Fibroblast of lung (primary cell): ENCODE measurements at places on chromosomes 16 and 17.
A peak's percentile ranks its signal among the peaks of the same experiment; 100 is the strongest.

DNA sequence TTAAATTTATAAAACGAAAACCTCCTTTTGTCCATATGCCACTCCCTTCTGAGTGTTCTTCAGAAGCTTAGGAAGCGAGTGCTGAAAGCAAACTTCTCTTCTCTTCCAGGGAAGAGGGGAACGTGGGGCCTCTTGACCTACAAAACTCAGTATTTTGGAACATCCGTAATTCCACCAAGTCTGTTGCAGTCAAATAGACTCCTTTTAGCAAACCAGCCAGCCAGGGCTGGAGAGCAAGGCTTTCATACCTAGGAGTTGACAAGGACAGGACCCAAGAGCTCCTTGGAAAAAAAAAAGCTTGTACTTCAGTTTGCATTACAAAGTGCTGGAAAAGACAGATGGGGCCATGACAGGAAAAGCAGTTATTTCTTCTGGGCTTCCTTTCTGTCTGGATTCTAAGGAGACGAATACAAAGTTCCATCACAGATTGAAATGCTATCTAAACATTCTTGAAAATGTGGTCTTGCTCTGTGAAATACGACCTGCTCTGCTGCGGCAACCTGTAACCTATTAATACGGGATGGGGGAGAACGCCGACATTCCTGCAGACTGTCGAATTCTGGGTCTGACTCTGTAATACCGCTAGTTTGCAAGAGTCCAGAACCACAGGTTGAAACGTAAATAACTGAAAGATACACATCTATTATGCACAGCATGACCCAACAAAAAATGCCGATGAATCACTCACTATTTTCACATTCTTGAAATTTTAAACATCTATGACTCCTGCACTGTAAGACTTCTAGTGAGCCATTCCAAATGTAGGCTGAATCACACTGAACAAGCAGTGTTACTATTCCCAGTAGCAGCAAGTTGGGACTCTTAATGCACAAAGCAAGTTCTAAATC, 20.6 kb downstream of the VPS53 start:
- DNase-seq, result peak; percentile 89

GRCh38 chr17:36011201-36011600, 6.6 kb downstream of the CCL23 start:
- no peak for DNase-seq

DNA sequence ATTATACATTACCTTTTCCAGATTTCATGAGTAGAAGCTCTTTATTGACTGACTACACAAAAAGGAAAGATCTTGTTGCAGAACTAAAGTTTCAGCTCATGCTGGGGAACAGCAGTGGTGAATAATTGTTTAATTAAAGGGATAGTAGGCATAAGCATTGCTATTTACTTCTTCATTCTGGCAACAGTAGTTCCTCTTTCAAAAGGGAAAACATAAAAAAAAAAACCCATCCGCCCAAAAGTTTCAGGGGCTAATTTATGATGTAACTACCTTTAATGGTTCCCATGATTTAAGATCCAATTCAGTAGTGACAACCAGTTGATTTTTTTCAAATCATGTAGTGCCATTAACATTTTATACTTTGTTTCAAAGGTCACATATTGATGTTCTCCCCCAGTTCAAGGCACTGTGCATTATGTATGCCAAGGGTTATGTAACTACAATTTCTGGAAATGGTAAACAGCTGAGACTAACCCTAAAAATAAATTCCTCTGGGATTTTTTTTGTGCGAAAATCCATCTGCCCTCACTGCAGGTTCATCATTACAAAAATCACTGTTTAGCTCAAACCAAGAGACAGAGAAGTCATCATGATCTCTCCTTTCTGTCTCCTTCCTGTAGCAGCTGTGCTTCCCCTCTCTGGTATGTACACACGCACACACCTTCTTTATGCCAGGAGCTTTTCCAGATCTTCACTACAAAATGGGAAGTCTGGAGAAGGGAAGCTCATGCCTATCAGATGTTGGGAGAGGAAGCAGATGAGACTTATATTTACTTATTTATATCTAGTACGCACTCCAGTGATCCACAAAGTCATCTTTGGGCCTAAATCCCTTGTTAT, 2.2 kb upstream of the PHLPP2 start:
- DNase-seq, result no peak

DNA sequence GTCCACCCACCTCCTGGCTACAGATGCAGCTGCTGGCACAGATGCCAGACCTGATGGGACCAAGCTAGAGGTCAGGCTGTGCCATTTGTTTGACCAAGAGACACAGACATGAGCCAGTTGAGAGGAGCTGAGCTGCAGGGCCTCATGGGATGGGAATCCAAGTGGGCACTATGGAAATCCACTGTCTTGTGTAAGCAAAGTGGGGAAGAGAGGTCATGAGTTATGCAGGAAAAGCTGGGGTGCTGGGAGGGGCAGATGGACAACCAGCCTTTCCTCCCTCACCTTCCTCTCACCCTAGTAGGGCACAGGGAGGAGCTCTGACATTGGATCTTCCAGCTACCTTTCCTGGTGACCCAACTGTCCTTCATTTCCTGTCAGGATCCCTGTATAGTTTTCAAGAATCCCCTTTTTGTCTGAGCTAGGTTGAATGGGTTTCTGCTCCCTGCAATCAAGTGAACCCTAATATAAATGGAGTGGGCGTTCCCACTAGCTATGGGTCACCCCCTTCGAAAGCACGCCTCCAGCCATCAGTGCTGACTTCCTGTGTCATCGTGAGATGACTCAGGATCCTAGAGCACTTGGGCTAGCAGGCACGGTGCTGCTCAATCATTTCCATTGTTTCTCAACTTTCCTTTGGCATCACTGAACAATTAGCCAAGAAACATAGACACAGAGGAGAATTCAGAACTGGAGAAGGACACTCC, 13.6 kb downstream of the ATPAF2 start:
- no peak for DNase-seq

DNA sequence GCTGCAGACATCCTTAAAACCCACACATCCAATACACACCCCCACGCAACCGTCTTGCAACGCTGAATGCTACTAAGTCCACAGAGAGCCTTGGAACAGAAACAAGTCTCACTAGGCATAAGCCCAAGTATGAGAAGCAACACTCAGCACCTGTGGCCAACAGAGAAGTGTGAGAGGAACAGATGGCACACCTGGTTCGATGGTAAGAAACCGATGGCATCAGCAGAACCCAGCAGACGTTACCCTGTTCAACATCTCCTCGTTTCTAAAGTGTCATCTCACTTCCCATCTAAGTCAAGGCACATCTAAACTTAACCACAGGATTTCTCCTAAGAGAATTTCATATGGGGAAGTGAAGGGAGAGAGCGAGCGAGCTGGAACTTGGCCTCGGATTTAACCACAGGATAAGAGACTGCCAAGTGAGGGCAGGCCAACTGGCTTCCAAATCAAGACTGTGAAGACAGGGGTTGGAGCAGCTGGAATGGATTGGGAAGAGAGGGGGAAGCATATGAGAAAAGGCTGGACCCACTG, 41.0 kb downstream of the NXPH3 start:
- DNase-seq, result peak; percentile 93

- DNase-seq, result peak; percentile 53
These were observed 702 bp downstream of the IRX5 start for GRCh38 chr16:54931120-54932014.

DNA sequence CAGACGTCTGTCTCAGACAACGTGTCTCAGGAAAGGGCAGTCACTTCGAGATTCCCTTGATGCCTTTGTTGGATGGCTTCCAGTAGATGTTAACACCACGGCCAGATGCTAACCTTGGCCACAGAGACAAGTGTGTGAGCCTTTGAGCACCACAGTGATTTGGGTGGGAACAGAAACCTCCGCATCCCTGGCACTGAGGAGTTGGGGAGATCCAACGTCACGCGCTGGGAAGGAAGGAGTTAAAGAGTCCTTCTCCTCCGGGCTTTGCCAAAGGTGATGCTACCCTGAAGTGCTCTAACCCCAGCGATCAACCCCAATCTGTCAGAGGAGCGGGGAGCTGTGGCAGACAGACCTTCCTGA, 3.0 kb upstream of the ABR start:
- no peak for DNase-seq

DNA sequence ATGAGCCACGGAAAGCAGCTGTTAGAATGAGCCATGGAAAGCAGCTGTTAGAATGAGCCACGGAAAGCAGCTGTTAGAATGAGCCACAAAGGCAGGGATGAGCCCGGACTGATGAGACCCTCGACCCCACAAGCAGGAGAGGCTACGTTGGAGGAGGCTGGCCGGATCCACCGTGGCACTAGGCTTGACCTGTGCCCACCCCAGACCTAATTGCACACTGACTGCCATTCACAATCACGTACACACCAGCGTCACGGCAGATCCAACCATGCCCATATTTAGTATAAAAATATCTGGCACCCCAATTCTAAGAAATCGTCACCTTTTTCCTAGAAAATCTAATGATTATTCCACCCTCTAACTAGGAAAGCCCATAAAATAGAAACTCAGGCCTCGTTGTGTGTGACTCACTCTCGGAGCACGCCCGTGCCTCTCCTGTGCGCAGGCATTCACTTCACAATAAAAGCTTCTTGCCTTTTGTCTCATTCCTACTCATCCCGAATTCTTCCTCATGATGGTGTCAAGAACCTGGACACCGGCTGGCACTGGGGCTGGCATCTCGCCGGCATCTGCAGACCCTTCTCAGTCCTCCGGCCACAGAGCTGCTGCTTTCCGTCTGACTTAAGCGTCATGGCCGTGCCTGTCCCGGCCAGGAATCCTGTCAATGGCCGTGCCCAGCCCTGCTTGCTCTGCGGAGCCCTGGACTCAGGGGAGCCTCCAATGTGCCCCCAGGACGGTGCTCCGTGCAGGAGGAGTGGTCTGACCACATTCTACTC, 5.5 kb upstream of the SECTM1 start:
- peak; percentile 77 for DNase-seq

- no peak for DNase-seq
These were observed 10.7 kb downstream of the UTP4 start for GRCh38 chr16:69143116-69143515.

- no peak for DNase-seq
These were observed 8.6 kb upstream of the APPBP2 start for GRCh38 chr17:60534613-60535157.

- DNase-seq, result no peak
These were observed 1.1 kb upstream of the ZNF200 start for GRCh38 chr16:3235856-3236669.

DNA sequence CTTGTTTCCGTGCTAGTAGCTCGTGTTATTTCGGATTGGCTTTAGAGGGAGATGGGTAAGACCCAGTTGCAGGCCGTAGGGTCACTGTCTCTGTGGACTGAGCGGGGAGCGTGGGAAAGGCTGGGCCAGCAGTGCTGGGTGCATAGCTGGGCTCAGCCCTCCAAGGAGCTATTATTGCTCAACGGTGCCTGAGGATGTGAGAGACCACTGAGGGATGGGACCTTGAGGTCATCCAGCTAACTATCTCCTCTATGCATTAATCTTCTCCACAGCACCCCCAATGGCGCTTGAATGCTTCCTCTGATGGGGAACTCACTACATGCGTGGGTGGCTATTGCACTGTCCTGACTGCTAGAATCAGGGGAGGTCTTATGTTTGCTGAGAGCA, 126.1 kb upstream of the FOXF1 start:
- DNase-seq, result no peak

DNA sequence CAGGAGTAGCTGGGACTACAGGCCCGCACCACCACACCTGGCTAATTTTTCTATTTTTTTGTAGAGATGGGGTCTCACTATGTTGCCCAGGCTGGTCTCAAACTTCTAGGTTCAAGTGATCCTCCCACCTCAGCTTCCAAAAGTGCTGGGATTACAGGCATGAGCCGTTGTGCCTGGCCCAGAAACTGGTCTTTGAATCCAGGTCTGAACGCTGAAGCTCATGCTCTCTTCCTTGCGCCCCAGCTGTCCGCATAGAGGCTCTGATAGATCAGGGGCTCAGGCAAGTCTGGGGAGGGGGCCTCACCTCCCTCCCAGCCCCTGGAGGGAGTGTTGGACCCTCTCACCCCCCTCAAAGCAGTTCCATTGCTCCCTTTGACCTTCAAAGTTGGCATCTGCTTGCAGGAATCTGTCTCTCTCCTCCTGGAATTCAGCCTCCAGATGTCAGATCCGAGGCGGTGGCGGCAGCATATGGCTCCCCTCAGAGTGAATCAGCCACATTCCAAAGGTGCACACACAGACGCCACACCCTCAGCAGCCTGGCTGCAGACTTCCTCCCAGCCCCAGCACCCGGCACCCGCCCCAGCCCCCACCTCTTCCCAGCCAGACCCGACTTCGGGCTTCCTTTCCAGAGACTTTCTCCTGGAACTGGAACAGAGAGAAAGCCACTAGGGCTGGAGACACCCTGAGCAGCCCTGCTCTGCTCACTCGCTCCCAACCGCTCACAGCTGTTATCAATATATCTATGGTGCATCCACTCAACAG, 16.9 kb upstream of the GLIS2 start:
- peak; percentile 97 for DNase-seq

- DNase-seq, result no peak
These were observed 65.7 kb upstream of the LYRM9 start for GRCh38 chr17:27958708-27959381.

GRCh38 chr16:79991969-79992368, 391.4 kb upstream of the MAF start:
- DNase-seq, result no peak

- no peak for DNase-seq
These were observed 293.1 kb upstream of the FOXF1 start for GRCh38 chr16:86217001-86217890.

DNA sequence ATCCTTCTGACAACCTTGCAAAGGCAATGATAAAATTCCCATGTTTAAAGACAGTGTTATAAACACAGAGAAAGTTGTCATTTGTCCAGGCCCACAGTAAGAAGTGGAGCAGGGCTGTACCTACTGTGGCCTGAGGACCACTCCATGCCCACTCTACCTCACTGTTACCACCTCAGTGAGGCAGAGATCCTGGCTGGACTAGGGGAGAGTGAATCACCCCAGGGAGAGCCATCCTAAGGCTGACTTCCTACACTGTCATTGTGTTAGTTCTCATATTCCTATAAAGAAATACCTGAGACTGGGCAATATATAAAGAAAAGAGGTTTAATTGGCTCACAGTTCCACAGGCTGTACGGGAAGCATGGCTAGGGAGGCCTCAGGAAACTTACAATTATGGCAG, 228.8 kb upstream of the HSBP1 start:
- no peak for DNase-seq

DNA sequence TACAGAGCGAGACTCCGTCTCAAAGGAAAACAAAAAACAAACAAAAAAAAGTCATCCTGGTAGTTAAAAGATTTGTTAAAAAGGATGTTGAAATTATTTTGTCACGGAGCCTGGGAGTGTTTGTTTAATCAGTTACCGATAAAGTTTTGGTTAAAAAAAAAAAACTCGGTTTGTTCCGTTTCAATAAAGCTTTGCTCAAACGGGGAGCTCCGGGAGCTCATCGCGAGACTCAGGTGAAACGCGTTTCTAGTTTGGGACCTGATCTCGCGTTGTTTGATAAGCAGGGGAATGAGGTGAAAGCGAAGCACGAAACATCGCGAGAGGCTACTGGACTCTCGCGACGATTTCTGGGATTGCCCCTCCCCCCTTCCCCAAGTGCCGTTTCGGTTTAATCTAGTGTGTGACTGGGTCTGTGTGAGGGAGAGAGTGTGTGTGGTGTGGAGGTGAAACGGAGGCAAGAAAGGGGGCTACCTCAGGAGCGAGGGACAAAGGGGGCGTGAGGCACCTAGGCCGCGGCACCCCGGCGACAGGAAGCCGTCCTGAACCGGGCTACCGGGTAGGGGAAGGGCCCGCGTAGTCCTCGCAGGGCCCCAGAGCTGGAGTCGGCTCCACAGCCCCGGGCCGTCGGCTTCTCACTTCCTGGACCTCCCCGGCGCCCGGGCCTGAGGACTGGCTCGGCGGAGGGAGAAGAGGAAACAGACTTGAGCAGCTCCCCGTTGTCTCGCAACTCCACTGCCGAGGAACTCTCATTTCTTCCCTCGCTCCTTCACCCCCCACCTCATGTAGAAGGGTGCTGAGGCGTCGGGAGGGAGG, at the start of gene CDK12:
Gene CDK12 (plus strand): TSS at position 374 of the 813 bp plus-strand sequence. CDS start 586 bp downstream, outside the sequence.
- peak; percentile 100 for DNase-seq

GRCh38 chr17:7654832-7655540, 4.3 kb downstream of the ATP1B2 start:
- peak; percentile 22 for DNase-seq
